ENCODE measurements at places on chromosomes 16 and 17. TPM values are rescaled to one million over a fixed set of nuclear protein-coding genes. Genes with fewer than 3 reads are reported as not detected.

DNA sequence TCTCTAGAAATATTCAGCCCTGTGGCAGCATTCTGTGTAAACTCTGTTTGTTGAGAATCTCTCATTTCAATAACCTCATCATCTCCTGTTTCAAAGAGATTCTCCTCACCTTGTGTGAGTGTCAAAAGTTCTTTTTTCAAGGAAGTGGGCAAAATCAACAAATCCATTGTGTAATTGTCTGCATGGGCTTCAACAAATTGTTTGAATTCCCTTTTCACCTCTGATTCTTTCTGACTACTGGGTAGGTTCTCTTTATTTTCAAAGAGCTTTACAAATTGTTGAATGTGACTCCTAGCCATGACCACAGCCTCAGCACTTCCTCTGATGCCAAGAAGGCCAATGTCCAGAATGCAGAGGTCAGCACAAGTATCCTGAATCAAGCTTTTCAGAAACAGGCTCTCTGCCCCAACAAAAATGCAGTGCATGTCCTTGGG is 48.0 kb downstream of the N4BP1 start:
- no peak for DNase-seq

DNA sequence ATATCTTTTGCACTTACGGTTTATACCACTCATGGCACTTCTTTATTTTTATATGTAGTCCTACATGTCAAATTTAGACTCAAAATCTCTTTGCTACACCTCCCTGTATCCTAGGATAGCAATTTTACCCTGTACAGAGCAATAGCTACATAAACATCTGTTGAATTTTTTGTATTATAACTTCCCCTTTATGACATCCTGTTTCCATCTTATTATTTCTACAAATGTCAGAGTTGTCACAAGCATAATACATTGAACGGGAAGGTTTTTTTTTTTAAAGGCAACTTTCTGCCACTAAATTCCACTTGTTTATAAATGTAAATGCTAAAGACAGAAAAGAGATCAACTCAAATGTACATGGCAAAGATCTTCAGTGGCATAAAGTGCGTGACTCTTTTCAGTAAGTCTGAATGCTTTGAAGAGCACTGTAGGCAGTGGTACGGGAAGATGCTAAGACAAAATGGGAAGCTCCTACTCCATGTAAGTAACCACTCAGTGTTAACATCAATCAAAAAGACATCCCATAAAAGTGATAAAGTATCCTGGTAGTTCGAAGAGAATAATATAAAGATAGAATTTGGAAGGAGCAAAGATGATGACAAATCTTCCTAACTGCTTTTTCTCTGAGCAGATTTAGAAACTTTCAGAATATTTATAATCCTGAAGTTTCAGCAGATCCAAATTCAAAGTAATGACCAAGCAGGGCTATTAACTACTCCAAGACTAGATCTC is 26.8 kb downstream of the GNA13 start:
- DNase-seq: no peak

DNA sequence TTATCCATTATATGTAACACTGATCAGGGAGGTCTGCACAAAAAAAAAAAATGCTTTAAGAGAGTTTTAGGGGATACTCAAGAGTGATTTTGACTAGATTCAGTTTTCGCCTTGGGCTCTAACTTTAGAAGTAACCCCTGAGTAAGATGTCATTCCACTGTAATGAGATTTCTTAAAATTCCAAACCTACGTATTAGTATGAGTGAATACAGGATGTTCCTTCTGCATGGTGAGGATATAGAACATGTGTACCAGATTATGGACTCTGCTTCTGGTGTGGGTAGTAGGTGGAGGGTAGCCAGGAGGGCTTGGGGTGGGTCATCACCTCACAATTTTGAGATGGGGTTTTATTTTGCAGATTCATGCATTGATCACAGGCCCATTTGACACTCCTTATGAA is 4.3 kb downstream of the UBE2Z start:
- no peak for DNase-seq

GRCh38 chr16:872436-873242 is 72.1 kb upstream of the GNG13 start:
- DNase-seq: no peak

GRCh38 chr16:68227850-68228553 is 7.9 kb downstream of the ESRP2 start:
- DNase-seq: no peak

DNA sequence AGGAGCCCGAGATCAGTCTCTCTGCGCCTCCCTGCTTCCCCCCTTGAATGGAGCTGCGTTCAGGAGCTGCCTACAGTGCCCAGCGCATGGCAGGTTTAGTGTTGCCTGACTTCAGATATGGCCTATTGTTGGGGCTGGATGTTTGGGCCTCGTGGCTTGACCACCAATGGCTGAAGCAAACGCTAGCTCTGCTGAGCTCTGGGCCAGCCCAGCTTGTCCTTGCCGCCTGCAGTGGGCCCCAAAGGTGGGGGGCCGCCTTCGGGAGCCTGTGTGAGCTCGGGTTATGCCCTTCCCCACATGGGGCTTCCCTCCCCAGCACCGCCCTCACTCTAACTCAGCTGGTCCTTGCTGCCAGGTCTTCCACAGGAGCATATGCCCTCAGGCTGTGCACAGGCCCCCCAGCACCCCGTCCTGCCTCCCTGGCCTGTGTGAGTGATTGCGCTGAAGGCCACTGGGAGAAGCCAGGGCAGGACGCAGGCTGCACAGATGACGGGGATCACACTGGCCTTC is 2.0 kb upstream of the METTL26 start:
- DNase-seq: no peak

- DNase-seq: peak; percentile 51
Observed at GRCh38 chr17:46949291-46950174, 26.6 kb downstream of the GOSR2 start.

DNA sequence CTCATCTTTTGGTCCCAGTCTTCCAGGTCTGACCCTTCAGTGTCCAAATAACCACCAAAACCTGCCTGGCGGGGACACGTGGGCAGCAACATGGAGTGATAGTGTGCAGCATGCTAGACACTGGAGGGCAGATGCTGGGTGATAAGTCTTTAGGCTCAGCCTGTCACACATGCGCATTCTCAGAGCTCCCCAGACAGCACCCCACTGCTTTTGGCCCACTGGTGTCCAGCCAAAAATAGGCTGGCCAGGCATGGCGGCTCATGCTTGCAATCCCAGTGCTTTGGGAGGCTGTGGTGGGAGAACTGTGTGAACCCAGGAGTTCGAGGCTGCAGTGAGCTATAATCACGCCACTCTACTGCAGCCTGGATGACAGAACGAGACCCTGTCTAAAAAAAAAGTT is 12.3 kb downstream of the GINS2 start:
- DNase-seq: no peak

- DNase-seq: peak; percentile 4
Observed at GRCh38 chr17:57408071-57408811, 151.9 kb downstream of the MSI2 start.

Gene PPL
- 0.27 TPM for total RNA-seq

Gene MYOCD
- total RNA-seq: 2.5 TPM

Gene NAGS
- 0.09 TPM for total RNA-seq

Gene MGAT5B
- total RNA-seq: 4.1 TPM

All from Daoy (cell line).